ENCODE measurements at places on chromosomes 13 and 19.
A peak's percentile ranks its signal among the peaks of the same experiment; 100 is the strongest.

DNA sequence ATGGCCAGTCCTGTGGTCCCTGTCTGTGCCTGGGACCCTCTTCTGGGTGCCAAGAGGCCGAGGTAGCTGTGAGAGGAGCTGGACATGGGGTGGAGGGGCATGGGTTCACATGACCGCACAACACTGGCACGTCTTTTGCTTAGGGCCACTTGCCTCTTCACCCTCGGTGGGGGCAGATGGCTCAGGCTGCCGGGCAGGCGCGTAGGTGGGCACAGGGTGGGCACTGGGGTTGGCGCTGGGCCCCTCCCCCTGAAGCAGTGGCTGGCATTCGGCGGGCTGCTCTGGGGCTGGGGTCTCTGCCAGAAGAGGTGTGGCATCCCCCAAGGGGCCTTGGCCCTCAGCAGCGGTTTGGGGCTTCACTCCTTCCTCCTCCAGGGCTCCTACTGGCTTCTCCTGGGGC lies 8.4 kb downstream of the PALM3 start:
- DNase-seq: no peak

DNA sequence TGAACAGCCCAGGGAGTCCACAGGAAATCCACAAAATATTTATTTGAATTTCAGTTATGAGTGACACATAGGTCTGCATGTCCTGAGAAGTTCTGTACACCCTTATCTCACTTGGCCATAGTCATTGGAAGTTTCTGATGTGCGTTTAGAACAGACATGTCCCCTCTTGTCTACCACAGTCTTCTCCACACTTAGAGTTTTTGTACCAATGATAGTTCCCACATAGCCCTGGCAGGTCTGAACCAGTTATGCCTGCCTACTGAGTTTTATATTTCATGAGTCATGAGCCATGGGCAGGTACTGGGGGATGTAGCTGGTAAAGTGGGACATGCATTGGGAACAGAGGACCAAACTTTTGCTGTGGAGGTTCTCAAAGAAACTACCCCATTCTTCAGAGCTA lies 11.3 kb downstream of the ZNF132 start:
- DNase-seq: no peak

DNA sequence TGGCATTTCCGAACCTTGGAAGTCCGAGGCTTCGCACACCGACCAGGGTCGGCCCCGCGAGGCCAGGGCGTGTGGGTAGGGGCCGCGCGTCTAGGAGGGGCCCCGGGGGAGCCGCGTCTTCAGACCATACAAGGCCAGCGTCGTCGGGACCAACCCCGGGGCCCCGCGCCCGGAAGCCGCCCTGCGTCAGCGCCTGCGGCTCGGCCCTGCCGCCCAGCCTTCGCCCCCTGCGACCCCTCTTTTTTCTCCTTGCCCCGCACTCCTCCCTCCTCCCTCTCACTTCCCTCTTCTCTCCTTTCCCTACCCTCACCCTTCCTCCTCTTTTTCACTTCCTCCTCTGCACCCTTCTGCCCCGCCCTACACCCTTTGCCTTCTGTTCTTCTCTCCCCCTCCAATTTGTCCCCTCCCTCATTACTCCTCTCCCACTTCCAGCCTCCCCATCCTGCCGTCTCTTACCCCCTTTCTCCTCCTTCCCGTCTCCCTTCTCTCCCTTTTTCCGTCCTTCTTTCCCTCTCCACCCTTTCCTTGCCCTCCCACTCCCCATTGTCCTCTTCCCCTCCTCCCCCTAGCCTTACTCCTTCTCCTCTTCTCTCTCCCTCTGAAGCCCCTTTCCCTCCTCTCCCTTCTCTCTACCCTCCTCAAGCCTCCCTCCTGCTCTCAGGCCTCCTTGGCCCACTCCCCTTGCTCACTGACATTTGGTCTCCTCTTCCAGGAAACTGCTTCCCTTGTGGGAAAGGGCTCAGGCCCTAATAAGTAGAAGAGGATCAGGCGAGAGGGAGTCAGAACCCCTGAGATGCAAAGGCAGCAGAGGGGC lies 2.2 kb upstream of the PLEKHG2 start:
- DNase-seq: peak; percentile 89

- no peak for DNase-seq
Measured at GRCh38 chr13:40571338-40571963, 95.0 kb downstream of the FOXO1 start.

DNA sequence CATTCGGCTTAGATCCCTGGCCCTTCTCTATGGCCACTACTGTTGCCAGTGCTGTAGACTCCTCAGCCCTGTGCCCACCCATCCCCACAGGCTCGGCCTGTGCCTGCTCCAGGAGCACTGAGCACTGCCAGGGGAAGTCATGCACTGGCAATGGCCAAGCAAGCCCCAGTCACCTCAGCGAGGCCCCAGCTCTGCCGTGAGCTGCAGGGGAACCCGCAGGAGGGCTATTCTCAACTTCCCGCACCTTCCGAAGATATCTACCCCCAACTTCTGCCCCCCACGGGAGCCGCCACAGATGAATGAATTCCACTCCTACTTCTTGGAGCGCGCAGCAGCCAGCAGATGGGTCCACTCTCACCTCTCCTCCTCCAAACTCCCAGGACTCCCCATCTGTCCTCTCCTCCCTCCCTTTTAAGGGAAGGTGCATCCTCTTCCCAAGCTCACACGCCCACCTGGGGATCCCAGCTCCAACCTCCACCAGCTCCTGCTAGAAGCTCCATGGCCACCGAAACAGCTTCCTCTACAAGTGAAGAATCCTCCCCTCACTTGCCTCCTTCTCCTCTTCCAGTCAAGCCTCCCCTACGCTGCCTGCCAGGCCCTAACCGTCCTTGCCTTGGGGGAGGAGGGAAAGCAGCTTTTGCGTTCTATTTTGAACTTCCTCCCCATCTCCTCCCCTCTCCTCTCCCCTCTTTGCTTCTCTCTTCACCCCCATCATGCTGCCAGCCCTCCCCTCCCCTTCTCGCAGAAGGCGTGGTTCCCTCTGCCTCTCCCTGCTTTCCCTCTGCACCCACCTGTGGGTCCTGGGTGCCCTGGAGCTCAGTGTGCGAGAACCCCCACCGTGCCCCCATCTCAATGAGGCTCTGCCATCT lies 52.2 kb downstream of the PEPD start:
- no peak for DNase-seq

- no peak for DNase-seq
Measured at GRCh38 chr13:81800433-81800832, 1459.5 kb upstream of the SPRY2 start.

- DNase-seq: no peak
Measured at GRCh38 chr19:13794398-13794756, 866 bp upstream of the ZSWIM4 start.

Measured in CD4-positive, alpha-beta T cell treated with Interleukin-12 subunit alpha and Interleukin-12 subunit beta, for 1 hour (primary cell).